Stimulated activated CD4-positive, alpha-beta T cell treated with anti-CD3 and anti-CD28 coated beads, Interleukin-1b, Interleukin-23, amount 100 ng/mL, for 1 hour (primary cell): ENCODE measurements at places on chromosomes 3 and 15.

GRCh38 chr3:183591881-183592521 lies 36.5 kb upstream of the KLHL6 start:
- DNase-seq: no peak

DNA sequence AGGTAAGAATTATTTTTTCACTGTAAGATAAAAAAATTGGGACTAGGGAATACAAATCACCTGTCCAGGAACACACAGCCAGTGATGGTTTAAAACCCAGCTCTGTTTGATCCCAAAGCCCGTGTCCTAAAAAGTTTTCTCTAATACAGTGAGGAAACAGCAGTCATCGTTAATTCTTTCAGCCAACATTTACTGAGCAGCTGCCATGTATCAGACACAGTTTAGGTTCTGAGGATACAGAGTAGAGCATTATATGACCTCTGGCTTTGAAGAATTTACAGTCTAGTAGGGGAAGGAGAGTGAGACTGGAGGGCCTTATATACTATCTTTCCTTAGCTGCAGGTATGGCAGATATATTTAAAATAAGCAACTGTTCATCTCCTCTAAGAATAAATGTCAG lies 82.7 kb downstream of the KCNMB2 start:
- no peak for DNase-seq

GRCh38 chr3:10238345-10239183 lies 9.7 kb upstream of the TATDN2 start:
- DNase-seq: no peak

GRCh38 chr3:38003371-38003816 lies 12.8 kb downstream of the VILL start:
- DNase-seq: no peak

- no peak for DNase-seq
Observed at GRCh38 chr3:3531476-3531875, 267.8 kb upstream of the LRRN1 start.

DNA sequence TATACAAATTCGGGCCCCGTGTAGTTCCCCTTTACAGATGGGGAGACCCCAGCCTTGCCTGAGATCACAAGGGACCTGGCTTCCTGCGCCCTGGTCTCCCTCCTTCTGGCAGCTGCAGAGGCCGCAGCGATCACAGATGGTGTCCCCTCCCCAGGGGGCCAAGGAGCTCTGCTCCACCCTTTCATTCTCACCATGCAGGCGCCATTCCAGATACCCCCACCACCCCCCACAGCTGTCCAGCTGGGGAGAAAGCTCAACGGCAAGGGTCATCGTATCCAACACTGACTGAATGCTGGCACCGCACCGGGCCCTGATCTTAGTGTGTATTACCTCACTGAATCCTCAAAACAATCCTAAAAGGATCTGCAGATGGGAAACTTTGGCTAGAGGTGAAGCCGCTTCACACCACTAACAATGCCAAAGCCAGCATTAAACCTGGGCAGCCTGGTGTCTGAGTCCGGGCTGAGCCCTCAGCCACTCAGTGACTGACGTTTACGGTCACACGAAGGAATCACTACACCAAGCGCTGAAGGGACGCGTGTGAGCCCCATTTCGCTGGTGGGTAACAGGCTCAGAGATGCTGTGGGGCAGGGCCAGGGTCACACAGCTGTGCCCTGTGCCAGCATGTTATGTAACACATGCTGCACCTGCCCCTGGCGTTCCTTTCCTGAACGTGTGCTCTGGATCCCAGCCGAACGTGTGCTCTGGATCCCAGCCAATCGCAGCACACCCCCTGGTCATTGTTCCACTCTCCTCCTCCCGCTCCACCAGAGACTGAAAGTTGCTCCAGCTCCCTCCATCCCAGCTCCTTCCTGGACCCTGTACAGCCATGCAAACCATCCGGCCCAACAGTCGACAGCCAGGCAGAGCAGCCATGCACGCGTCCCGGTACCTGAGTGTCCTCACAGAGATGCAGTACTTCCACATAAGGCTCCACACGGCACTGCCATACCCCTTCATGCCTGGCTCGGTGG lies 51.8 kb downstream of the IQSEC1 start:
- no peak for DNase-seq

- no peak for DNase-seq
Observed at GRCh38 chr3:159787794-159788205, 200.8 kb upstream of the IL12A start.

DNA sequence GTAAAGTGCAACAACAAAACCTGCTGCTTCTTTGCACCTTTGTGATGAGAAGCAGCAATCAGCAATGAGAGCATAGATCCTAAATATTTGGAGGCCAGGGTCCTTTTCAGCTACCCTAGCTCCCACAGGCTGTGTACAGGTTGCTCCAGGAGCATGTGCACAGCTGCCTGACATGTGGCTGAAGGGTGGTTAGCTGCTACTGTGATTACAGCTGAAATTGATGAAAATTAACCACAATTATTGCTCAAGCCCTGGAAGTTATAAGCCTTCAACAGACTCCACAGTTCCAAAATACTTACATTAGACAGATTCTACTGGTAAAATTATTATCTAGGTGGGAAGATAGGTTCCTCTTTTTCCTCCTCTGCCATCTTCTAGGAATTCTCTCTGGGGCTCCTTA lies 28.5 kb downstream of the COMMD2 start:
- DNase-seq: no peak

GRCh38 chr3:100756441-100756840 lies 47.1 kb downstream of the TFG start:
- no peak for DNase-seq

- no peak for DNase-seq
Observed at GRCh38 chr3:45701172-45701867, 12.1 kb downstream of the SACM1L start.

- no peak for DNase-seq
Observed at GRCh38 chr3:172608575-172608974, 85.3 kb upstream of the TNFSF10 start.

DNA sequence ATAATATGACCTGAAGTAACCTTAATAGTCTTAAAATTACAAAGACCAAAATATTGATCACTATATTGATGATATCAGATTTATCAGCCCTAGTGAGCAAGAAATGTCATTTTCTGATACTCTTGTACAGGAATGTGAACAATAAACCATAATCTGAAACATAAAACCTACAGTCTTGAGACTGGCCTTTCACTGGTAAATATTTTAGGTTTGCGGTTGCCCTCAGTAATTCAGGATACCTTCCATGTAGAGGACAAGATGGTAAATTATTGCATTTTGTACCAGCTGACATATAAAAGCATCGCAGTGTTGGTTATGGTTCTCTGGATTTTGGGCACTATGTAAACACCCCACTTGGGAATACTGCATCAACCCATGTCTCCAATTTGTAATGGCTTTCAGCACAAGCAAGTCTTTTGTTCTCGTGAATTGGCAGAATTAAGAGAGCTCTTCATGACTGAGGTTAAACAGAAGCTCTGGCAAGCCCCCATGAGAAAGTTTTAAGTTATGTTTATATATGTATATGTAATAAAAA lies 128.5 kb downstream of the LMLN start:
- no peak for DNase-seq

DNA sequence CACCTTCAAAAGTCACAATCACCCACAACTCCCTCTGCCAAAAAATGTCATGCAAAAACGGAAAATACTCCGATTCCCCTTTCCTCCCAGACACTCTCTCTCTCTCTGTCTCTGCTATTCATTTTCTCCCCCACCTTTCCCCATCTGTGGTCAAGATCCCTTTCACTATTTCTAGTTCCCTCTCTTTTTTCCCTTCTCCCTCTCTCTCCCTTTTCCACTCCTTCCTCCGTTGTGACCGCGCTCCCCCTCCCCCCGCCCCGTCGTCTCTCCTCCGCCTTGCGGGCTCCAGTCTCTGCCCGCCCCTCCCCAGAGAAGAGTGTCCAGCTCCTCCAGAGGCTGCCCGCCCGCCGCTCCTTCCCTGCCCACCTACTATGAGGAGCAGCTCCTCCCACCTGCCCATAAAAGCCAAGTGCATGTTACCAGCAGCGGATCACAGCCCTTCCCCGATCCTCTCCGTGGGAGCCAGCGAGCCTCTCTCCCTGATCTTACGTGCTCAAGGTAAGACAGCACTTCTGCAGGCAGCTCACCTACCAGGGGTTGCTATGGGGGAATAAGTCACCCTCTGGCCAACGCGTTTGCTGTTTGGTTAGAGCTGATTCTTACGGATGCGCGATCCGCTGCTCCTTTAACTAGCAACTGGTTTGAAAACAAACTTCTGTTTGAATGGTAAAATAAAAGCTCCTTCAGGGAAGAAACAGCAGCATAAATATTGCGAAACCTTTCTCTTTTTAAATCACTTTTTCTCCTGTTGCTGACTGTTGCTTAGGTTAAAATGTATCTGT lies at the start of gene COL8A1:
Gene COL8A1, plus strand, starts transcription at position 428 of the 782 bp plus-strand sequence. CDS start 152,089 bp downstream, outside the sequence.
- DNase-seq: no peak

GRCh38 chr15:83904107-83905040 lies 250.5 kb downstream of the ADAMTSL3 start:
- no peak for DNase-seq

GRCh38 chr15:43346305-43346704 lies 15.9 kb upstream of the LCMT2 start:
- DNase-seq: no peak

DNA sequence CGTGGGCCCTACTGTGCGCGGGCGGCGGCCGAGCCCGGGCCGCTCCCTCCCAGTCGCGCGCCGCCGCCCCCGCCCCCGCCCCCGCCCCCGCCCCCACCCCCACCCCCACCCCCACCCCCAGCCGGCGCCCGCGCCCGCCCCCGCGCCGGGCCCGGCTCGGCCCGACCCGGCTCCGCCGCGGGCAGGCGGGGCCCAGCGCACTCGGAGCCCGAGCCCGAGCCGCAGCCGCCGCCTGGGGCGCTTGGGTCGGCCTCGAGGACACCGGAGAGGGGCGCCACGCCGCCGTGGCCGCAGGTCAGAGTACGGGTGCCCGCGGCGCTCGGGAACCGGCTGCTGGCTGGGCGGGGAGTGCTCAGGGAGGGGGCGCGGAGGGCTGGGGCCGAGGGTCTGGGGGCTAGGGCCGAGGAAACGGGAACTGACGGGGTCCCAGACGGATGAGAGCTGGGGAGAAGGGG lies 1.1 kb upstream of the PPARG start:
- DNase-seq: no peak

DNA sequence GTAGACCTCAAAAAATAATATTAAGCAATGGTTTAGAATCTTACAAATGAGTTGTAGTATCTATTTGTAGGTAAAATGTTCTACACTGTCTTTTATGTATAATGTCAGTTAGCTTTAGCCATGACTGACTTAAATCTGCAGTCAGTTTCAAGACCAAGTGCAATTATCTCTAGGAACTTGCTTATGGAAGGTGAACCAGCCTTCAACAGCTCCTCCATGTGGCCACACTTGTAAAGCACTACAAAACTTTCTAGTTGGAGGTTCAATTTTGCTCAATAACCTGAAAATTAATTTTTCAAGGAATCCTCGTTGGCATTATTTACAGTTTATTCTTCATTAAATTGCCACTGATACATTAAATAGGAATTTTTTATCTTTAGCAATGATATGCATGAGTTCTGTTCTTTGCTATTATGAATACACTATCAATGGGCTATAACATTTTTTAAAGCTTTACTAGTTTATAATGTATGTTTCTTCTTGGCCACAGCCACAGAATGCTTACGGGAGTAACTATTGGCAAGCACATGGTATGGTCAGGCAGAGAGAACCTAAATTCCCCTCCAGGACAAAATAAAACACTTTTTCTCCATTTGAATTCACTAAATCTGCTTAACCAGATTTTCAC lies 315.3 kb upstream of the UBE2E2 start:
- DNase-seq: no peak

- no peak for DNase-seq
Observed at GRCh38 chr3:80519436-80519835, 751.6 kb upstream of the ROBO1 start.

GRCh38 chr3:142027735-142028134 lies 121.6 kb downstream of the TFDP2 start:
- no peak for DNase-seq

DNA sequence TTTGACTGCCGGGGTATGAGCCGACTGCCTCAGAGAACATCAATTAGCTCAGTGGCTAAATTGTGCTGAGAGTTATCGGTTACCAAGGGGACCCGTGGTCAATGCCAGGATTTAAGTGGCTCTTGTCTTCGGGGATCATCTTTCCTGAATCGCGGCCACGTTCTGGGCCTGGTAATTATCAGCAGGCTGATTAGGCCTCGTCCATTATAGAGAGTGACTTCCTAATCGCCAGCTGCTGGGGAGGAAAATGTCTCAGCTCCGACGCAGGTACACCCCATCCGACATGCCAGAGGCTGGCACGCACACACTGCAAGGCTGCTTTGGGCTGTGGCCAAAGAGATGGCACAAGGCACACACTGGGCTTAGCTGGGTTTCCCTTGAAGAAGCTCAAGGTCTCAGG lies 10.6 kb downstream of the TRH start:
- DNase-seq: no peak

GRCh38 chr3:14201940-14202684 lies 23.5 kb downstream of the LSM3 start:
- no peak for DNase-seq

DNA sequence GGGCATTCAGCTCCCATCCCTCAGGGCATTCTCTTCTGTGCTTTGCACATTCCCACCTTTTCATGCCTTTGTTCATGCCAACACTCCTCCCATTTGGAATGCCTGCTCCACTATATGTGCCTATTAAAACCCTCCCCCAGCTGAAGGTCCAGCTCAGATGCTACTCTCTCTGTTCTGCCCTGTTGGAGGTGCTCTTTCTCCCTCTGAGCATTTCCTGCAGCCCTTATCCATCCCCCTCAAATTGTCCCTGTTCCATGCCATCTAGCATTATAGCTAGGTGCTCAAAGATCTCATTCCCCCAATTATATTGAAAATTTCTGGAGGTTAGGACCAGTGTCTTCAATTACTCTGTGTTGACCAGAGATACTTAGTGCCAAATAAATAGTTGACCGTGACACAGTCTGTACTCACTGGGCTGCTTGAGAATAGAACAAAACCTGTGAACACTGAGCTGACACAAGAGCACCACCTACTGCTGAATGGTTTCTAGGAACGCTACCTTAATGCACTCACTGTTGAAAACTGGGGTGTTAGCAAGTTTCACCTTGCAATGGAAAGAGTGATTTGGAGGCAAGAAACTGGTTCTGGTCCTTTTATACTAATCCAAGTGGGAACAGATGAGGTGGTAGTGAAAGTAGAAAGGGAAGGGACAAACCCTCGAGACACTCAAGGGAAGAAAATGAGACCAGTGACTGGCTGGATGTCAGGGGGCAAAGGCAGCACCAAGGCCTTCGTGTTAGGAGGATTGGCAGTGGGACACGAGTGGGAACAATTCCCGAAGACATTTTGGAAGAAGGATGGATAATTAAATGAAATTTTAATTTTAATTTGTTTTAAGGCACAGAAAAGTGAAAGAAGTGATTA lies 289.8 kb upstream of the ROPN1 start:
- DNase-seq: no peak

- DNase-seq: no peak
Observed at GRCh38 chr15:56582785-56583184, 117.8 kb upstream of the MNS1 start.

- DNase-seq: no peak
Observed at GRCh38 chr3:23704298-23704697, 101.5 kb upstream of the UBE2E1 start.

- DNase-seq: no peak
Observed at GRCh38 chr3:163129287-163129686, 1632.7 kb downstream of the OTOL1 start.
